ENCODE measurements at places on chromosomes 7 and 10.
A peak's percentile ranks its signal among the peaks of the same experiment; 100 is the strongest.

DNA sequence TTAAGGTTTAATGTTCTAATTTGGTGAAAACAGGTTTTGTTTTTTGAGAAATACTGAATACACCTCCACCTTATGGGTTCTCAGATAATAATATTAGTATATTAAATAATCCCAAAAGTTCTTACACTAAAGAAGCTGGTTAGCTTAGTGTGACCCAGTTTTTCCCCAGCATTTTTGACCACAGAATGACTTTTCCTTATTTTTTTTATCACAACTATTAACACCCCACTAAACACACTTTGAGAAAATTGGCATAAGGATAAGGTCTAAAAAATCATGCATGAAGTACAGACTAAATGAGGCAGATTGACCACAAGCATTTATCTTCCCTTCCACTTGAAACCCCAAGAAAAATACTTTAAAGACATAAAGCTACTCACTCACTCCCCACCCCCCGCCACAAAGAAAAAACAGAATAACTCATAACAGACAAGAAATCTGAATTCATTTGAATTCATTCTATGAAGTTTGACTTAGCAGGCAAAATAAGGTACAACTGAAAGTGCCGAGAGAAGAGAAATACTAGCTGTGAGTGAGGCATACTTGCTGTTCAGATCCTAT is 49.7 kb upstream of the WNT16 start:
- DNase-seq: no peak

- DNase-seq: no peak
Observed at GRCh38 chr10:97827702-97828291, 21.8 kb upstream of the GOLGA7B start.

GRCh38 chr7:149147752-149148653 is 750 bp downstream of the ZNF398 start:
- peak; percentile 68 for DNase-seq

- DNase-seq: no peak
Observed at GRCh38 chr7:21417647-21418046, 10.2 kb upstream of the SP4 start.

- peak; percentile 83 for DNase-seq
Observed at GRCh38 chr7:55533050-55533728, 39.1 kb downstream of the VOPP1 start.

DNA sequence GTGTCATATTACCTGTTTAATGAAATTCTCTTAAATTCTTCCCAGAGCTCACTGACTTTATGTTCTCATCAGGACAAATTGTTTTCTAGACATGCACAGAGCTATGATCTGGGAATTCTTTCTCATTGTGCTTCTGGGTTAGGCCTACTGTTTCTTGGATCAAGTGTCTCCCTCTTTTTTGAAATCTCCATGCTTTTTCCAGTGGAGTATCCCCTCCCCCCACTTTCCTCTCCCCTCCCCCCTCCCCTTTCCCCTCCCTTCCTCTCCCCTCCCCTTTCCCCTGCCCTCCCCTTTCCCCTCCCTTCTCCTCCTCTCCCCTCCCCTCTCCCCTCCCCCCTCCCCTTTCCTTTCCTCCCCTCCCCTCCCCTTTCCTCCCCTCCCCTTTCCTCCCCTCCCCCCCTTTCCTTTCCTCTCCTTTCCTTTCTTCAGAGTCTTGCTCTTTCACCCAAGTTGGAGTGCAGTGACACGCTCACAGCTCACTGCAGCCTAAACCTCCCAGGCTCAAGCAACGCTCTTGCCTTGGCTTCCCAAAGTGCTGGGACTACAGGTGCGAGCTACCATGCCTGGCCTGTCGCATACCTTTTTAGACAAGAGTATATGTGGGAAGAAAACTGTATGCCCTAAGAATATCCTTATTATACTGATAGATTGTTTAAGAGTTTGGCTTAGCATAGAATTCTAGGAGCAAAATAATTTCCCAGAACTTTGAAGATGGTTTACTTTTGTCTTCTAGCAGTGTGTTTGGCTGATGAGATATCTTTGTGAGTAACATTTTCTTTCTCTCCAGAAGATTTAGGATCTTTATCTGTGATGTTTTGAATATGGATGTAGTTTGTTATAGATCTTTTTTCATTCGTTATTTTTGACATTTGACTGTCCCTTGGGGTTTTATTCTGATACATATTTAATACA is 2.5 kb downstream of the DYNC2I1 start:
- no peak for DNase-seq

- DNase-seq: no peak
Observed at GRCh38 chr10:33803248-33803647, 468.8 kb upstream of the NRP1 start.

- DNase-seq: no peak
Observed at GRCh38 chr10:79979310-79979975, 30.5 kb upstream of the SFTPD start.

DNA sequence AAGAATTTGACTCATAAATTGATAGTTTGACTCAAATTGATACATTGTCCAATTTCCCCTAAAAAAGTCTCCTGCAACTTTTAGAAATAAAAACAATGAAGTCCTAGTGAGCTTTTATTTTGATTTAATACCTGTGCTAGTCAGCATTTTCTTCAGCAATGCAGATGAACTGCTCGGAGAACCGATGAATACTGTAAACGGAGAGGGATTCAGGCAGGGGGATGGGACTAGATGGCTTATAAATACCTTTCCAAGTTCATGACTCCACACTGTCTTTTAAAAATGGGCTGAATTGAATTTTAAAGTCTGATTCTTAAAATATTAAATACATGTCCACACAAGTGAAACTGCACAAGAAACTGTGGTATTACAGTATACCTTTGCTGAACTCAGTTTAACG is 12.7 kb downstream of the EEPD1 start:
- no peak for DNase-seq

DNA sequence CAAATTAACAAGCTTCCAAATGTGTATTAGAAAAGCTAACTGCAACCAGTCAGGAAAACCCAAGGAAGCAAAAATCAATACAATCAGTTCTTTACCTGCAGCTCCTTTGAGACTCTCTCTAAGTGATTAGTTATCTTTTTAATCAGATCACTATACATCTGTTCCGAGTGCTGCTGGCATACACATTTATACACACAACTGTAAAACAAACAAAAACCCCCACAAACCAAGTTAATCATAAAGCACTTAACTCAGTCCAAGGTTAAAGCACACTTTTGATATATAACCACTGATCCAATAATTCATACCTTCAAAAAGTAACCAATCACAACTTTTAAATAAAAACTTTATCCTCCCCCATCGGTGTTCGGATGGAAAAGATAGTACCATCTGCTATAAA is 25.6 kb downstream of the CACUL1 start:
- no peak for DNase-seq

DNA sequence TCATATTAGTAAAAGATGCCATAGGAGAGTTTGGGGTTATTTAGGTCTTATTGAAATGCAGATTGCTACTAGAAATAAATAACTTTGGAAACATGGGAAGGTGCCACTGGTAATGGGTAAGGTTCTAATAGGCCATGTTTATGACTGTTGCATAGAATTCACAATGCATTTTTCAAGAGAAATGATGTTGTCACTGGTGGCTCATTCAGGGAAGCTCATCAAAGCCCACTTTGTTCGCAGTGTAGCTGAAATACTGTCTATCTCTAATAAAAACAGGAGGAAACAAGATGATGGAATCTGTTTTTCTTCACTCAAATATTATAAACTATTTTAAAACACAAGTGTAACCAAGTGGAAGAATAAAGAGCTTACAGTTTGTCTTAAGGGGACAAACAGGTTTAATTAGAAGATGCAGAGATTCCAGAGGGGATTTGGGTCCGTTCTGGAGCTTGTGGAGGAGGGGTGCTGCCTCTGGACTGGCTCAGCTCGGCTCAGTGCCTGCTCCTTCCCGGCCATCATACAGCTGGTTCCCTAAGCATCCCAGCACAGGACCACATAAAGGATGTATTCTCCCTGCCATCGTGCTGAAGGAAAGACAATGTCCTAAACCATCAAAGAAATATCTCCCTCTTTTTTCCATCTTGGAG is 20.4 kb downstream of the OPALIN start:
- no peak for DNase-seq

DNA sequence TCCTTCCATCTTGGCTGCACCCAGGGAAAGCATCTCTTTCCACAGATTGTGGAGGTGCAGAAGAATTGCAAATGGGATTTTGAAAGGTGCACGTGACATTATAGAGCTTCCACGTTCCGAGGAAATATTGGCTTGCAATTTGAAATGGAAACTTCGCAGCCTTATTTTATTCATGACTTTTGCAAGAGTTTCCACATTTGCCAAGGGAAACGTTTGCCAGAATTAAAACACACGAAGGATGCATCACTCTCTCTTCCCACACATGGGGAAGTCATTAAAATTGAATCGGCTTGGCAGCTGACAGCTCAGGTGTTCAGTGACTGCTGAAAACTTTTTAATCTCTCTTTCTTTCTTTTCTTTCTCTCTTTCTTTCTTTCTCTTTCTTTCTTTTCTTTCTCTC is 475.4 kb upstream of the IGFBP3 start:
- DNase-seq: no peak

- no peak for DNase-seq
Observed at GRCh38 chr7:52146871-52147634, 830.4 kb upstream of the COBL start.

DNA sequence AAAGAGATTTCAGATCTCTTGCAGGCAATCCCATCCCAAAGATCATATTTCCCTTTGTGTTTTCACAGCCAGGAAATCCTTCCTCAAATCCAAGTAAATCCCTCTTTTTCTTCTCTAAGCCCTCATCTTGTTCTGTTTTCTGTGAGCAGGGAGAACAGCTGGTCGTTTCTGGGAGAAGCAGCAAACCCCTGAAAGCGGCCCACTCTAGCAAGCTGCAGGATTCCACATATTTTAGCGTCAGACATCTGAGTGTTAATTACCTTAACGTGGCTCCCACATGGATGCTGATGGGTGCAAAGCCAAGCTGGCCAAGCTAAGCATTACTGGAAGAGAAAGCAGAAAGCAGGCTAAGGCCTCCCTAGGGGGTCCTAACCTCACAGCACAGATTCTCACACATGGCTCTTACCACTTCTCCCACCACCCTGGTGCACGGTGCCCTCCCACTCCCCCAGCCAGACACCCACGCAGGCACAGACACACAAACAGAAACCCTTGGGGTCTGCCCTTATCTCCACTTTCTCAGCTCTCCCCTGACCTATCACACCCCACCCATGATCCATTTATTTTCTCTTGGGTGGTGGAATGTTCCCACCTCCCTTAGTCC is 551.0 kb upstream of the AUTS2 start:
- no peak for DNase-seq

DNA sequence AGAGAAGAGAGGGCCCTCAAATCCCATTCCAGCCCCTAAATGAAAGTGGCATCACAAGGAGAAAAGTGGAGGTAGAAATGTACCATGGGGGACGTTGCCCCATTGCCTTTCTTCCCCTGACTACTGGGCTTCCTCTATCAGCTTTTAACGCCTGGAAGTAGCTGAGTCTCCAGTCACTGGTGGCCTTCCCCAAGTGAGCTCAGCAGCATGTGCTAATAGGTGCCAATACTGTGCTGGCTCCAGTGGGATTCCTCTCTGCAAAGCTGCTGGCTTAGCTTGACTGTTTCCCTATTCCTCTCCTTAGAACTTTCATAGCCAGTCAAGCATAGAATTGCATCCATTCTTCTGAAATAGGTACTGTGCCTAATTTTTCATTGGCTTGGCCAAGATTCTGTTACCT is 32.6 kb downstream of the LRRC4 start:
- no peak for DNase-seq

GRCh38 chr10:97585439-97585811 is 1.2 kb downstream of the HOGA1 start:
- DNase-seq: no peak

DNA sequence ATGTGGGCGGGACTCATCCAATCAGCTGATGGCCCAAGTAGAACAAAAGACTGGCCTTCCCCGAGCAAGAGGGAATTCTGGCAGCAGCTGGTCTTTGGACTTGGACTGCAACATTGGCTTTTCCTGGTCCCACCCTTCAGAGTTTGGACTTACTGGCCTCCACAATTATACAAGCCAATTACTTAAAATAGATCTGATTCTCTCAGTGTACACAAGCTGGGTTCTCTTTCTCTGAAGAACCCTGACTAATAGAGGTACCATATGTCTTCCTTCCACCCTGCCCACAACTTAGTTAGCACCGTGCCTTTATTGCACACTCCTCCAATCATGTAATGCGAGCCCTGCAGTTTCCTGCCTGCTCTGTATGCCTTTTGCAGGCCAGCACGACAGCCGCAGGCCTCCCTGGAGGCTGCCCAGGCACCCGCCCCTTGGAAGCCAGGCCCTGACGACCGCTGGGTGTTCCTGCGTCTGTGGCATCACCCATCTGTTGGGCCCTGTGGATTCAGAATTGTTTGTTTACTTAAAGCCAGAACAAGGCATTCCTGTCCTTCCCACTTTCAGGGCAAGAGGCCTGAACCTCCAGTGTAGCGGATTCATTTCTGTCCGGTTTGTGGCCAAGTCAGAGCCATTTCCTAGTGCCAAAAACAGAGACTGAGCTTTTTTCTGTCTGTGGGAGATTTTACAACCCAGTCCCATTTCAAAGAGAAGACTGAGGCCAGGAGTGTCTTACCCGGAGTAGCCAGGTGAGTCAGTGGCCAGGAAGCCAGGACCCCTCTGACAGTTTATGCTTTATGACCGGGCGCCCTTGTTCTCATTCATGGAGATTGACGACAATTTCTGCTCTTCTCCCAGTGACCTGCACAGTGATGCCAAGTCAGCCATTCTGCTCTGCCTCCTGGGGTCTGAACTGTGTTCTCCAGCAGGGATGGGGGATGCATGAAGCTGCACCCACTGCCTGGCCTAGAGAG is 968 bp upstream of the INMT start:
- DNase-seq: no peak

DNA sequence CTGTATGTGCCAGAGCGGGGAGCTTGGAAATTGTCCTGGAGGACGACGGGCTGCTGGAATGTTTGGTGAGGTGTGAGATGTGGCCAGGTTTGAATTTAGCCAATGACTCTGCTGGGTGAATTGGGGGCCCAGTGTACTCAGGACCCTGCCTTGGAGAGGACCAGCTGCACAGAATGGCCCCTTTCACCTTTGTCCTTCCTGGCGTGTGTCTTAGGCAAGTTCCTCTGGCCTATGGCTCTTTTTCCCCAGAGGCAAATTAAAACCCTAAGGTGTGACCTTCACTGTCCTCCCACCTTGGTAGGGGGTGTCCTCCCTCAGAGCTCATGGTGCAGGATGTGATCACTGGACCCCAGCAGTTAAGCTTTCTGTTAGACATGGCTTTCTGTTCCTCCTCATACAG is 47.8 kb downstream of the CXCL12 start:
- DNase-seq: no peak

GRCh38 chr10:24150853-24151252 is 58.1 kb upstream of the KIAA1217 start:
- no peak for DNase-seq

DNA sequence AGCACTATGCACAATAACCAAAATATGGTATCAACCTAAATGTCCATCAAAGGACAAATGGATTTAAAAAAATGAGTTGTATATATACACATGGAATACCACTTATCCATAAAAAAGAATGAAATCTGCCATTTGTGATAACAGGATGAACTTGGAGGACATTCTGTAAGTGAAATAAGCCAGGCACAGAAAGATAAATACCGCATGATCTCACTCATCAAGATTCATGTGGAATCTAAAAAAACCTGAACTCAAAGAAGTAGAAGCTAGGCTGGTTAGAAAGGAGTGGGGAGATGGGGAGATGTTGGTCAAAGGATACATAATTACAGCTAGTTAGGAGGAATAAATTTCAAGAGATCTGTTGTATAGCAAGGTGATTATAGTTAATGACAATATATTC is 17.3 kb upstream of the AOC1 start:
- no peak for DNase-seq
